ENCODE measurements at places on chromosomes 2 and 18.

- no peak for DNase-seq
These were observed 15.8 kb downstream of the CLASP1 start for GRCh38 chr2:121633463-121633862.

DNA sequence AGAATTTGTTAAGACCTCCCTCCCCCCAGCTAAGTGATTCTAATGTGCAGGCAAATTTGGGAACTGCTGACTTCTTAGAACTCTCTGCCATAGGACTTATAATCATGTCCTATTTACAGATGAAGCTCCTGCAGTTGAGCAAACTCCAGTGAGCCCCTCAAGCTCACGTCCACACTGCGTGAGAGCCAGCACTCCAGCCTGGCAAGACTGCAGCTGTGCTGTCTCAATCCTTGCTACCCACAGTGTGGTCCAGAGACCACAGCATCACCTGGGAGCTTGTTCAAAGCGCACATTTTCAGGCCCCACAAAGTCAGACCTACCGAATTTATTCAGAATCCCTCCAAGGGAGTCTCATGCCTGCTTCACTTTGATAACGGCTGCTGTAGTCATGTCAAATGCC lies 243.2 kb upstream of the RAB12 start:
- no peak for DNase-seq

GRCh38 chr2:124476291-124476690 lies 451.2 kb downstream of the CNTNAP5 start:
- DNase-seq = no peak

DNA sequence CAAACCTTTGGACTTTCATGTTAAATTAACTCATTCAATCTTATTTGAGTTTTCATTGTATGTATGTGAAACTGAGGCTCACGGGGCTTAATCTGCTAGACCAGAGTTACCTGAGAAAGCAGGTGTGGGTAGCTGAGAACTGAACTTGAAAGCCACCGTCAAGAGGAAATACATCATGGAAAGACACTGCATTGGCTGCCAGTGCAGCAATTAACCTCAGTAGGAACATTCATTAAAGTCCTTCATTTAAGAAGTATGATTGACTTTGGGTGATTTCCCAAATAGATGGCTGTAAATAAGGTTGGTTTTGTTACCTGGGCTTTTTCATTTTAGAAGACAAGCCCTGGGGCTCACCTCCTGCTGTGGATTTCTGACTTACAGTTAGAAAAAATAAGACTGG lies 36.5 kb upstream of the MGAT5 start:
- no peak for DNase-seq

DNA sequence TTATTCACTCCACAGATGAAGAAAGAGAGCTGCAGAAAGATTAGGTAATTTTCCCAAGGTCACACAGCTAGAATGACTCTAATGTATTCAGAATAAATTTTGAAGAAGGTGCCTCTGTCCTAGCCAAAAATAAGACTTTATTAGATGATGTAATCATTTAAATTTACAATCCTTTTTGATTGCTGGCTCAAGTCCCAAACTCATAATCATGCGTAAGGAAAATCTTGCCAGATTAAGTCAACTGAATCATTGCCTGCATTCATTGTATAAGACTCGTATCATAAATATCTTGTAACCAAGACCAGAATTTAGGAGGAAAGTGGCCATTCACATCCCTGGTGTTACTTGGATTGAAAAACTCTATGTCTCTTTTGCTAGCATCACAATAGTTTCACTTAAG lies 53.1 kb upstream of the STK39 start:
- no peak for DNase-seq

DNA sequence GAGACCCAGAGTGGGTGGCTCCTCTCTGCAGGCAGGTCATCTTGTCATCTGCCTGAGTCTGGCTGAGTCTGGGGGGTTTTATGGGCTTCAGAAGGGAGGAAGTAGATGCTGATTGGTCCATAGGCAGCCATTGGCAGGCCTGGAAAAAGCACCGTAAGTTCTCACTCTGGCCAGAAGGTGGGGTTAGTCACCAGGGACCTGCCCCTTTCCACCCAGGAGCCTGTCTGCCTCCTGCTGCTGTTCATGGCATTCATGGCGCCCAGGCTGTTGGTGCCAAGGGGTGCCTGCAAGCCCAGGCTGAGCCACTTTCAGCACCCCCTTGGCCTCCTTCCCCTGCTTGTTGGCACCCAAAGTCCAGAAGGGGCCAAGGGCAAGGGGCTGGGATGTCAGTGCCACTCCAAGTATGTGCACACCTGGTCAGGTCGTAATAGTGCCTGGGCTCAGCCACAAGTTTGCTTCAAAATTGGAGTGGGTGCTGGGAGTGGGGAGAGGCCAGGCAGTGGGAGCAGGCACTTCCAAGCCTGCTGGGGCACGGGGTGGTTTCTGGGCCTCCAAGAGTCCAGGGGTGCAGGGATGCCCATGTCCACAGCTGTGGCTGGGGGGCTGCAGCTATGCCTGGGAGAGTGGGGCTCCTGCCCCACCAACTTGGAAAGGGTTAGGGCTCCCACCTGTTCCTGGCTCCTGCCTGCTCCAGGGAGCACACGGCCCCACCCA lies 178.1 kb downstream of the FAM210A start:
- peak; percentile 19 for DNase-seq

- DNase-seq = no peak
These were observed 88.7 kb downstream of the SLC8A1 start for GRCh38 chr2:40363231-40363630.

DNA sequence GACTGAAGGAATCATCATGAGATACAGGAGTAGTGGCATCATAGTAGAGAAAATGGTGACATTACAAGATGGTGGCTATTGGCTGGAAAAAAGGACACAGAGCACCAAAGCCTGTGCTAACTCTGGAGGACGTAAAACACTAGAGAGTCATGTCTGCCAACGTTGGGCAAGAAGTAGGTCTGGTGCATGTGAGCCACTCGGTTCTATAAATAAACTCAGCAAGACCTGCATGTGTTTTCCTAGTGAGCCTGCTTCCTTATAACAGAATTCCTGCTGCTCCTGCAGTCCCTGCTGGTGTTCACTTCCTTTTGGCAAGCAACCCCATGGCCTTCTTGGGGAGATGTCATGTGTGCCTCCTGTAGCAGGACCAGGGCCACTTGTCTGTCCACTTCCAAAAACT lies 325.2 kb downstream of the OSR1 start:
- no peak for DNase-seq

GRCh38 chr2:12451726-12452125 lies 265.0 kb upstream of the TRIB2 start:
- no peak for DNase-seq

- DNase-seq = no peak
These were observed 16.6 kb downstream of the SNORC start for GRCh38 chr2:232886632-232887031.

- DNase-seq = no peak
These were observed 53.8 kb downstream of the EFEMP1 start for GRCh38 chr2:55869637-55870325.

DNA sequence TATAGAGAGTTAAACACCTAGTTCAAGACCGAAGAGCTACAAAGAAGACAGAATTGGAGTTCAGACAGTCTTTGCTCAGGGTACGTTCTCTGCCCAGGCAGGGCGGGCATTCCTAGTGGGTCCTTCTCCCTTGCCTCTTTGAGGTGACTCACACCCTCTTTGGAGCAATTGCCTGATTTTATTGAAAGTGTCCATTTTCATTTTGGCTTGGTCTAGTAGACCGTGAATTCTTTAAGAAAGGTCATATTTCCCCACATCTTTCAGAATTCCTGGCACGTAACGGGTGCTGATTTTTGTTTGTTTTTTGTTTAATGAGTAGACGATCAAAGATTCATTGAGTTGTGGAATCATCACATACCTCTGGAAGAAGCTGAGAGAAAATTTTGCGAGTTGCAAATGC lies 871.5 kb downstream of the RNF144A start:
- no peak for DNase-seq

- no peak for DNase-seq
These were observed 81.9 kb downstream of the SLC8A1 start for GRCh38 chr2:40370007-40370395.

GRCh38 chr18:79366177-79367094 lies 29.3 kb upstream of the NFATC1 start:
- DNase-seq = no peak

- DNase-seq = no peak
These were observed 18.0 kb downstream of the C2orf74 start for GRCh38 chr2:61179701-61180639.

- no peak for DNase-seq
These were observed 18.8 kb upstream of the TSPYL6 start for GRCh38 chr2:54274781-54275242.

GRCh38 chr2:238710032-238710735 lies 137.7 kb upstream of the TWIST2 start:
- no peak for DNase-seq

DNA sequence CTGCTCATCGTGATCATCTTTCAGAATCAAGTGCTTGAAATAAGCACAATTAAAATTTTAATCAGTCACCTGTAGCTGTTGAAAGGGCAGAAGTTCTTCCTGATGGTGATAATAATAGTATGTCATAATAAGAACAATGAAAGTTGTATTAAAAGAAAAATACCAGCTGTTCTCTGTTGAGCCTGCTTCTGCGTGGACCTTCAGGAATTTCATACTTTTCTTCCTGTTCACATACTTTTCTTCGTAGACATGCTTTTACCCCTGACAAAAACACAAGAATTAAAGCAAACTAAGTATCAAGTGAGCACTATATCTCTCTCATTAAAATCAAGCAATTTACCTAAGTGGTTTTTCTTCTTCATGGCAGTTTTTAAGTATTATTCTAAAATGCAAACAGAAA lies 79.2 kb downstream of the BARD1 start:
- DNase-seq = no peak

DNA sequence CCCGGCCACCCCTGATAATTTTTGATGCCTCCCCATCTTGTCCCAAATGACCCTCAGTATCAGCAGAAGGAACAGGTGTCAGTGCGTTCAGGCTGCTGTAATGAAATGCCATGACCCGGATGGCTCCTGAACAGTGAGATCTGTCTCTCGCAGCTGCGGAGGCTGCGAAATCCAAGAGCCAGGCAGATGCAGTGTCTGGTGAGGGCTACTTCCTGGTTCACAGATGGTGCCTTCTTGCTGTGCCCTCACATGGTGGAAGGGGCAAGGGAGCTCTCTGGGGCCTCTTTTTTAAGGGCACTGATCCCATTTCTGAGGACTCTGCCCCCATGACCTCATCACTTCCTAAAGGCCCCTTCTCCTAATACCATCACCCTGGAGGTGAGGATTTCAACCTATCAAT lies 152.2 kb downstream of the TWIST2 start:
- no peak for DNase-seq

DNA sequence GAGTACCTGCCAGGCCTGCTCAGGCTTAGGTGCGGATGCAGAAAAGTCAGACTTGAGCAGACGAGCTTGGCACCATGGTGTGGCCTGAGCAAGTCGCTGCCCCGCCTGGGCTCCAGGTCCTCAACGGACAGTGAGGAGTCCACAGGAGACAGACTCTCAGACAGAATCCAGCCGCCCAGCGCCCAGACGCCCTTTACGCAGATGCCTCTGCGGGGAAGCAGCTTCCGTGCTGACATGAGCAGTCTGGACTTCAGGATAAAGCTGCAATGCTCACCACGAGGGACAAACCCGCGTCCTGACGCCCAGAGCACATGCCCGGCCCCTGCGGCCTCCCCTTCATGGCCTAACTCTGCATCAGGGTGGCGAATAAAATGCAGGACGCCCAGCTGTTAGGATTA lies 3.5 kb upstream of the MAB21L4 start:
- DNase-seq = no peak

DNA sequence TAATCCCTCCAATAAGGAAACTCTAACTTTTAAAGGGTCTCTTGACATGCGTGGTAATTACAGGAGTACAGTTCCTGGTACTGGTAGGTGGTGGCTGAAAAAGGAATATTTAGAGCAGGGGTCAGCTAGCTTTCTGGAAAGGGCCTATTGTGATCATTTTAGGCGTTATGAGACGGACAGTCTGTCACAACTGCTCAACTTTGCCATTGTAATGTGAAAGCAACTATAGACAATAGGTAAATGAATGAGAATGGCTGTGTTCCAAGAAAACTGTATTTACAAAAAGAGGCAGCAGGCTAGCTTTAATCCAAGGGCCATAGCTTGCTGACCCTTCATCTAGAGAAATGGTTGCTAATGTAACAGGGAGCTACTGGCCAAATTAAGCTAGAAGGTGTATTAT lies 177.7 kb upstream of the LRRTM1 start:
- DNase-seq = no peak

DNA sequence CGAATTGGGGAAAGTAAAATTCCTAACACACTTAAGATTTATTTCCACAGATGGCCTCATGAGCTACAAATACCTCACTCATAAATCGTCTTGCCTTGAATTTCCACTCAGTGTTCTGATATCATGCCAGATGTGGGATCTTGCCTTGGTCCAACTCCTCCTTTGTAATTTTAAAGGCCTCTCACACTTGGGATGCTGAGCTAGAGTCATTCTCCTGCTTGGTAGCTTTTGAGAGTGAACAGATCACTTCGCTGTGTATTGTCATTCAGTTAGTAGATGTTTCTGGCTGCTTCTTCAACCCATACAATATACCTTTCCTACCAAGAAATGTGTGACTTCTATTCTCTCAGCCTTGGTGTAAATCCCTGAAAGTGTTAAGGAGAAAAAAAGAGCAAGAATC lies 309.2 kb downstream of the NRXN1 start:
- no peak for DNase-seq

DNA sequence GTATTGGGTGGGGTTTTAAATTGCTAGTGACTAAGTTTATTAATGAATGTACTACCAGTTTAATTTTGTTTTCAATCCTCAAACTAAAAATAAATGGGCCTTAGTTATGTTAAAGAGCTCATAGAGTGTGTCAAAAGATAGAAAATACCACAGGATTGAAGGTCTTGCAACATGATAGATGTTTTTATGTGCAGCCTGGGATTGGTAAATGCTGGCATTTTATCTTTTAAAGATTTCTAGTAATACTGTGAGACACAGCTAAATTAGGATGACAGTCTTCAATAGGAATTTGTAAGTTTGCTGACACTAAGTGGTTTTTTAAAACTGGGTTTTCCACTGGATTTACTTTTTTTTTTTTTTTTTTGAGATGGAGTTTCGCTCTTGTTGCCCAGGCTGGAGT lies 122.3 kb downstream of the HAUS1 start:
- no peak for DNase-seq

- no peak for DNase-seq
These were observed 71.6 kb downstream of the UBE2E3 start for GRCh38 chr2:181051861-181052522.

DNA sequence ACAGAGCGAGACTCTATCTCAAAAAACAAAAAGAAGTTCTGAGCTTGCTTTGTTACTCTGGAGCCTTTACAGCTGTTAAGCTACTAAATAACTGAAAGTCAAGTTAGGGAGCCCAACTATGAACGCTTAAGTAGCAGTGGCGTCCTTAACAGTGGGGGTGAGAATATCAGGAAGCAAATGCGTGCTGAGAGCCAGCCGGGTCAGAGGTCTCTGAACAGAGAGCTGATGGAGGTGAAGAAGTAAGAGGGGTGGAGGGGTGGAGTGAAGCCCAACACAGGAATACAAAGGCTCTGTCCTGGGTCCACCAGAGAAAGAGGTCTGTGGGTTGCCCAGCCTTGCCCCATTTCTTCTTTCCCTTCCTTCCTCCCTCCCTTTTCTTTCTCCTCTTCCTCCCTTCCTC lies 104.1 kb upstream of the GATA6 start:
- DNase-seq = no peak
